ENCODE measurements at places on chromosomes 16 and 17.

DNA sequence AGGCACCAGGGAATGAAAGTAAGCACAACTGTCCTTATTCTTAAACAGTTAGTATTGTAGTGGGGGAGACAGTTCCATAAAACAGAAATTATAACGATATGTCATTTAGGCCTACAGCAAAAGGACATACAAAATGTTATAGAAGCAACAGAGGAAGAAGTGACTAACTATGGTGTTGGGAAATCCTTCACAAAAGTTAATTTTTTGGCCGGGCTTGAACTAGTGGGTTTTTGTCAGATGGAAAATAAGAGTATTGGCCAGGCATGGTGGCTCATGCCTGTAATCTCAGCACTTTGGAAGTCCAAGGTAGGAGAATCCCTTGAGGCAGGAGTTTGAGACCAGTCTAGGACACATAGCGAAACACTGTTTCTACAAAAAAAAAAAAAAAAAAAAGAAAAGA is 127.8 kb downstream of the SSH2 start:
- DNase-seq, result no peak

- DNase-seq, result no peak
These were observed 203.5 kb upstream of the GOT2 start for GRCh38 chr16:58937661-58938060.

GRCh38 chr16:80527297-80527696 is 13.5 kb upstream of the DYNLRB2 start:
- DNase-seq, result peak; percentile 38

GRCh38 chr17:41813699-41814124 is 908 bp downstream of the FKBP10 start:
- no peak for DNase-seq

GRCh38 chr17:44218344-44219107 is 949 bp downstream of the UBTF start:
- peak; percentile 85 for DNase-seq

DNA sequence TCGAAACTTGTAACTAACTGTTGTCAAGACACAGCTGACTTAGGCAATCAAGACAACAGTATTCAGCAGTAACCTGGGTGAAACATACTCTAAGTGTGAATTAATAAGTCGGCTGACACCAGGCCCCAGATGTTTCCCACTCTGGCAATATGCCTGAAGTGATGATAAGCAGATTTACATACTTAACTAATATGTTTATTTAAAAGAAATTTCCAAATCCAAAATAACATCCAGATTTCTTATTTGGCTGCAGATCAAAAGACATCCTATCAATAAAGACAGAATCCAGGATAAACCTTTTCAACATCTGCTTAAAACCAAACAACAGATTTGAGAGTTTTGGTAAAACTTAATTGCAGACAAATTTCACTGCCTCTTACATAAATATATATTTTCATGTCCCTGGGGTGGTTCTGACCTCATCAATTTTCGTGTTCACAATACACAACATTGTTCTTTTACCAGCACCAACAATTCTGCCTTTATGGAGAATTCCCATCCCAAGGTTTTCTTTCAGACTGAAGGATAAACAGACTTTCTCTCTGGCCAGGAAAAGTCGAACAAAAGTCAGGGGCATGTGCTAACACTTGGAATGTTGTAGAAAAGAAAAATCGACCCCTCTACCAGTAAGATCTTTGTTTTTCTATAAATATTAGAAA is 45.1 kb upstream of the TOX3 start:
- no peak for DNase-seq

DNA sequence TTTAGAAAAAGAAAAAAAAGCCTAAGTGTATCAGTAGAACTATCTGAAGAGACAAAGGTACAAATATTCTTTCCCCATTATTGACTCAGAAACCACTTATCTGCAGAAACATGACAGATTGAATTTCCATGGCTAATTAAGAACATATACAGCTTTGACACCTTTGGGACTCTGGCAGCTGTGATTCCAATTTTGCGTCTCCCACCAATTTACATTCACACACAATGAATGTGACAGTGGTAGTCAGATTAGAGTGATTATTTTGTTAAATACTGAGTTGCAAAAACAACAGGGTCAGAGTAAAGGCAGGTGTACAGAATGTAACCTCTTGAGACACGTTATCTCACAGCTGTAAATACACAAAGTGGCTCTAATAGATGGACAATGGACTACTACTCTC is 5.3 kb upstream of the PPM1D start:
- DNase-seq, result no peak

- DNase-seq, result no peak
These were observed 1.4 kb downstream of the MEIOB start for GRCh38 chr16:1870365-1871082.

GRCh38 chr16:56460101-56460500 is 8.7 kb downstream of the OGFOD1 start:
- no peak for DNase-seq

GRCh38 chr17:29197516-29198272 is 17.5 kb upstream of the MYO18A start:
- no peak for DNase-seq

DNA sequence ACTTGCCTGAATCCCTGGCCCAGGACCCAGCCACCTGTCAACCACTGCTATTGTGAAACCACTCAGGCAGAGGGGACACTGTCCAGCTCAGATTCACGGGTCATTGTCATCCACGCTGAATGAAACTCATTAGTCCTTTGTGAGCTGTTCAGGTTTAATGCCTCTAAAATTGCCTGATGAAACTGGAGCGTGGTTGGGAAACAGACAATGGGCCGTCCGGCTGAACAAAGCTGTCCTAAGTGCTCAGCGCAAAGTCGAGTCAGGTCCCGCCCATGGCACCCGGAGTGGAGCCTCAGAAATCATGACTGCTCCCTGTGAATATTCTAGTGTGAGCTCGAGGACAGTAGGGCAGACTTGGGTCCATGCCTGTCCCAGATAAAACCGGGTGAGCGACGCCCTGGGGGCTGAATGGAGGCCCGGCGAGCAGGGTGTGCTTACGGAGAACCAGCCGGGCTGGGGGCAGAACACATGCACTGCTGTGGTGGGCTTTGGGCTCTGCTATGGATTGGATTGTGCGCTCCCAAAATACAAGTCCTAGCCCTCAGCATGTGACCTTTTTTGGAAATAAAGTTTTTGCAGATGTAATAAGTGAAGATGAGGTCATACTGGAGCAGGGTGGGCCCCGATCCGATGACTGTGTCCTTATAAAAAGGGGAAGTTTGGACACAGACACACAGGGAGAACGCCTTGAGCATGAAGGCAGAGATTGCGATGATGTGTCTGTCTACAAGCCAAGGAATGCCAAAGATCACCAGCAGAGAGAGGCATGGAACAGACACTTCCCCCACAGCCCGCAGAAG is 12.9 kb upstream of the CMIP start:
- no peak for DNase-seq

- peak; percentile 69 for DNase-seq
These were observed at the start of gene TMC6 for GRCh38 chr17:78128551-78129350. Gene TMC6 (minus strand): TSS chr17:78128755. CDS start chr17:78126832, 1,923 bp downstream.

- no peak for DNase-seq
These were observed 8.9 kb downstream of the NHERF2 start for GRCh38 chr16:2035431-2036199.

GRCh38 chr17:204427-205147 is 23.1 kb upstream of the DOC2B start:
- no peak for DNase-seq

- no peak for DNase-seq
These were observed 22.1 kb downstream of the VAC14 start for GRCh38 chr16:70778901-70779309.

GRCh38 chr17:7627250-7628121 is at the start of gene SAT2:
Gene SAT2 (minus strand): TSS chr17:7627821. CDS start chr17:7627635, 186 bp downstream.
- DNase-seq, result peak; percentile 79

DNA sequence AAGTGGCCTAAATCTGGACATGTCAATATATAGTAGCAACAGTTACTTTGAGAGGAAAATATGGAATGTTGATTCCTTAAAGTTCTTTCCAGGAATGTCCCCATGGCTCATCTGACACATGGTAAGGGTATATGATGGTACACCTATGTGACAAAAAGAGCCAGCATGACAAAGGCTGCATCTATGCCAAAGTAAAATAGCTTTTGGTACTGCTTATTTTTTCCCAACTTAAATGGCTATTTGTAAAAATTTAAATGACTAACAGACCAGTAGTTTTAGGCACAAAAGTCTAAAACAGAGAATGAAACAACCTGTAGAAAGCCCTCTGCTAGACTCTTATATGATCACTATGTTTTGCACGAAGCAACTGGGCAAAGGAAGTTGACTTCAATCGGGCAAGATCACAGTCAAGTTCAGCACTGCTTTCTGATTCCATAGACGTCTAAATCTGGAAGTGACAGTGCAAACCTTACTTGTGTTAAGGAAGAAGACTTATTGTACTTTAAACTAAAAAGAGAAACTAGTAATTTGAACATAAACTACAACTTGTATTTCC is 135.1 kb downstream of the SKAP1 start:
- DNase-seq, result no peak

GRCh38 chr16:81437865-81438264 is 6.7 kb upstream of the CMIP start:
- no peak for DNase-seq

GRCh38 chr16:53829186-53829747 is 125.3 kb downstream of the FTO start:
- DNase-seq, result no peak

DNA sequence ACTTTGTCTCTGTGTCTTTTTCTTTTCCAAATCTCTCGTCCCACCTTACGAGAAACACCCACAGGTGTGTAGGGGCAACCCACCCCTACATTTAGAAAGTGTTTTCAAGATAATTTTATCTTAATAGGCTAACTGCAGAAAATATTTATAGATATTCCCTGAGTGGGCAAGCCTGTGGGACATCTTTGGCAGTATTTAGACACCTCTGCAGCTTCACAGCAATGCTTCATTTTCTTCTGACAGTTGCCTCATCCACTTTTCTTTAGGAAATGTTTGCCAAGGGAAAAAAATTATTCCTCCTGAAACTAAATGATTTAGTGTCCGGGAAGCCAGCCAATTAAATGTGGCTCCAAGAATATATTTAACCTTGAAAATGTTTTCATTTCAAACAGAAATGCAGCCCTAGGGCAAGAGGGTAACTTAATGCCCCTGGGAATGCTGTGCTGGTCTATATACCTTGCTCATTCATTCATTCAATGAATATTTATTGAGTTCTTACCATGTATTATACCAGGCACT is 290.4 kb downstream of the ABCC12 start:
- no peak for DNase-seq

DNA sequence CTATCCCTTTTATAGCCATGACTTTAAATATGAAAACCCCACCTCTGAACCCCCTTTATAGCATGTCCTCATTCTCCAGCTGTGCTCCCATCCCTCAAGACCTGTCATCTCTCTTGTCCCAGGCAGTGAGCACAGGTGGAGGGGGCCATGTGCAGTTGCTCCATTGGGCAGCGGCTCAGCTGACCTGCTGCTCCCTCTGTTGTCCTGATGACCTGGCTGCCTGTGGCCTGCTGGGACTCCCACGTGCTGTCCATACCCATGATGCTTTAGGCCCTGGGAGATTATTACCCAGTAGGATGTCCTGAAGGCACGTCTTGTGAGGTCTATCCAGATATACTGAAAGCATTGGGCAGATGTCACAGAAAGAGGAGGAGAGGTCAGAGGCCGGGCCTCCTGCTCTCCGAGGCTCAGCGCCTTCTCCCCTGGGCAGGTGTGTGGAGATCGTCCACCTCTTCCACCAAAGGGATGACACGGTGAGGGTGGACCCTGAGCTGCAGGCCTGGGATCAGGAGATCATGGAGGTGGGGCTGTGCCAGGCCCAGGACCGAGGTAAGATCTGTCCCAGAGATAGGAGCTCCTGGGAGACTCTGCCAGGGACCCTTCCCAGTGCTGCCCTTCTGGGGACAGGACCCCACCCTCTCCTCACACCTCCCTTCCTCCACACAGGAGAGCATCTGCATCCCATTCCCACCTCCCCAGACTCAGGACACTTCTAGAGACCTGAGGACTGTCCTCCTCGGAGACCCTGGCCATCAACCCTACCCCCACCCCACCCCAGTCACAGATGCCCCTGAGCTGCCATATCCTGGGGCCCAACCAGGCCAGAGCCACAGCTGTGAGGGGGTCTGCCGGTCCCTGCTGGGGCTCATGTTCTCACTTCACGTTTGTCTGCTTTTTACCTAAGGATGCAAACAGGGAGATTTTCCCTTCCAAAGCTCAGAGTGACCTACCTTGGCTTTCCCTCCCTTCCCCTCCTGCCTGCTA is 58.0 kb downstream of the GOSR1 start:
- DNase-seq, result no peak

- no peak for DNase-seq
These were observed 14.9 kb downstream of the CDIP1 start for GRCh38 chr16:4523686-4524085.

- DNase-seq, result no peak
These were observed 98.7 kb upstream of the SDK2 start for GRCh38 chr17:73742948-73743381.

GRCh38 chr17:27564463-27564862 is 66.5 kb upstream of the LGALS9 start:
- DNase-seq, result no peak

DNA sequence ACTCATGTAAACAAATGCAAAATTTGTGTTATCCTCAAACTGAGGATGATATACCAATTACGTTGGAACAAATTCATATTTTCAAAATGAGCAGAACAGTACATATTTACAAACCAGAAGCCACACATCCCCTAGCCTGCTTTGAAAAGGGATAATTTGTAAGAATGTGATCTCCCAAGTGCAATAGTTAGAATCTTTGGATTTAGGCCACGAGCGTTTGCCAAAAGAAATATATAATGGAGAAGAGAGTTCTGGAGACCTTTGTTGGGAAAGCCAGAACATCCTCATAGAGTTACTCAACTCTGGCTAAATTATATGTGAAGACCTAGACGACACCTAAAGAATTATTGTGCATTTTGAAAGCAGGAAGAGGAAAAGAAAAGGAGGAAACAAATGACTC is 449.3 kb downstream of the KCNJ2 start:
- no peak for DNase-seq

GRCh38 chr17:50668025-50668837 is 33.5 kb downstream of the ABCC3 start:
- DNase-seq, result no peak

GRCh38 chr17:34620458-34620857 is 41.1 kb downstream of the TMEM132E start:
- DNase-seq, result no peak

DNA sequence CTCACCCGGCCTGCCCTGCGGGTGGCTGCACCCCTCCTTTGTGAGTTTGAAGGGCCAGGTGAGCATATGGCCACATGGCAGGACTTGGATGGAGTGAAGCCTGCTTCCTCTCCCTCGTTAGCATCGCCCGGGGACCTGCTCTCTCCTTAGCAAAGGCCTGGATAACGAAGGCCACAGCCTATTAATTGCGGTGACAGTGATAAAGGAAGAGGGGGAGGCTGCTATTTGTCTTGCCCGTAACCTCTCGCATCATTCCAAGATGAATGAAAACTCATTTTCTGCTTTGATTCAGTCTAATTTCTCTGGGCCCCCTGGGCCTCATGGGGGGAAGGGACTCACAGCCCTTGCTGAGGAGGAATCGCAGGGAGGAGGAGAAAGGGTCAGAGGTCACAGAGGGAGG is 68.5 kb upstream of the LHX1 start:
- DNase-seq, result no peak

DNA sequence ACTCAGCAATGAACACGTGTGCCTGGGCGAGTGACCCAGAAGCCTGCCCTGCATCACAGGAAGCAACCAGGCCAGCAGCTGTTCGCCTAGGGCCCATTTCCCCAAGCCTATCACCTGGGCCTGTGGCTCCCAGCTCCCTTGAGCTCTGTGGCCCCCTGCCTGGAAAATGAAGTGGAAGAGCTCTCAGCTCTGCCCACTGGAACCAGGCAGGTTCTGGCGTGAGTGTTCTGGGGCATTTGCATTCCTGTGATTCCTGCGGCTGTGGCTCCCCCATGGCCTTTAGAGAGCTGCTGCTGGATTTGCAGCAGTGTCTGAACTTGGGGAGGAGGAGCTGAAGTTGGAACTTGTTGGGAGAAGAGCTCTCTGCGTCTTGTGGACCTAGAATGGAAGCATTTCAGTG is 22.8 kb downstream of the PGS1 start:
- DNase-seq, result no peak

Data from activated CD4-positive, alpha-beta T cell treated with anti-CD3 and anti-CD28 coated beads, Interleukin-2, amount 50 U/mL, for 1 hour (primary cell).